ENCODE measurements at places on chromosomes 12 and 14.

- DNase-seq, result no peak
Observed at GRCh38 chr14:103961928-103962578, 19.7 kb upstream of the RD3L start.

DNA sequence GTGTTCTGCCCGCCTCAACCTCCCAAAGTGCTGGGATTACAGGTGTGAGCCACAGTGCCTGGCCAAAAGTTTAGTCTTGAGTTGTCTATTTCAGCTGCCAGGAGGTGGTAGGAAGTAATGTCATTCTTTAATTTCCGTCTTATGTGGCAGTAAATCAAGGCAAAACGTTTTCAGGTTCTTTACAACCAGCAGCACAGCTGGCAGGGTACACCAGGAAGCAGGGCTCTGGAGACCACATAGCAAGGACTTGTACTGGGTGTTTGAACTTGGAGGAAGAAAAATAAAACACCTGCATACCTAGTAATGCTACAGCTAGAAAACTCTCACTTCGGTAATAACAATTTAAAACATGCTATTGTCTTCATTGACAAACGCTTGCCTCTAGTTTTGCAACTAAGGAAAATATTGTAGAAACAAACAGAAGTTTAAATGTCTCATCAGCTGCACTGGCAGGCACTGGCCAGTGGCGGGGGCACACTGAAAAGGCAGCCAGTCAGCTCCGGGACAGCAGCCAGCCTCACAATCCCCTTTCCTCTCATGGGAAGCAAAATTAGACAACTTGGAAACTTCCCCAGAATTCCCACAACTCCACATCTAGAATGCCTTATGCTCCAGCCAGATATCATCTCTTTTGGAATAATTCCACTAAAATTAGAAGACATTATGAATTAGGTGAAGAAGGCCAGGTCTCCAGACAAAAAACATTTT is 72.2 kb downstream of the CLIP1 start:
- no peak for DNase-seq

DNA sequence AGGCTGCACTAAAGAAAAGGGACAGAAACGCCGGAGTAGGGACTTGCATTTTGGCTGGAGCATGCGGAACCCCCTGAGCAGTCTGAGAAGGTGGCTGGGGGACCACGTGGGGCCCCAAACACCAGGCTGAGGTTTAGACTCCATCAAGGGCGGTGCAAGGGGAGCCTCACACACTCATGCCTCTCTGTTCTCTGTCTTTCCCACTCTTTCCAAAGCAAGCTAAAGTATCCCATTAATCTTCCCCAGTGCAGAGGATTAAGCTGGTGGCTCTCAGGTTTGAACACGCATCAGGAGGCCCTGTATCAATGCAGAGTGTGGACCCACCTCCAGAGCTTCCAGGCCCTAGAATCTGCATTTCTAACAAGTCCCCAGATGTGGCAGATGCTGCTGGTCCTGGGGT is 13.5 kb downstream of the CCDC197 start:
- DNase-seq, result no peak

GRCh38 chr12:41193311-41193710 is 5.2 kb downstream of the PDZRN4 start:
- DNase-seq, result no peak

GRCh38 chr12:23699031-23699430 is 250.4 kb downstream of the SOX5 start:
- DNase-seq, result no peak

DNA sequence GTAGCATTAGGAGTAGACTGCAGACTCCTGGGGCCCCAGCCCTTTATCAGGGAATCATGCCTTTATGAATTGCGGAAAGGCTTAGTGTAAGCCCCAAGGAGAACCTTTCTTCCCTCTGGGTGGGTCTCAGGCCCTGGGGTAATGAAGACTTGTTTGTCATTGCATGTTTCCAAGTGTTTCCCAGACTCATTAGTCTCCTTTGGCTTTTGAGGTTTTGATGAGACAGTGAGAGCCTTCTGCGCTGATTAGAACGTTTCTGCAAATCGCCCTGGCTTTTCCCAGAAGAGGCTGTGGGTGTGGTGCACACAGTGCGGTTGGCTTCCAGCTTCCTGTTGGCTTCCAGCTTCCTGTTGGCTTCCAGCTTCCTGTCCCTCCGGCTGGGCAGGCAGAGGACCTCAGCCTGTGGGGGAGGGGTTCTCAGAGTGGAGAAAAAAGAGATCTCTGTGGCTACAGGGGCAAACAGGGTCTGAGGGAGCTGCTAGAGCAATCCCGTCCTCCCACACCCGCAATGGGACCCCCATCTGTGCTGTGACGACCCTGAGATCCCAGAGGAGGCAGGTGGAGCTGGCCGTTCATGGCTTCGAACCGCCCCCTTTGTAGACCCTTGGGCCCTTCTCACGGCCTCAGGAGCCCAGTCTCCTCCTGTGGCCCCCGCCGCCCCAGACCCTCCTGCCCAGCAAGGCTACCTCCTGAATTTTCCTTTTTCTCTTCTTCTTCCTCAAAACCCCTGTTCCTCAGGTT is 42.1 kb downstream of the GPR68 start:
- DNase-seq, result no peak

- no peak for DNase-seq
Observed at GRCh38 chr14:90483571-90483974, 86.7 kb downstream of the CALM1 start.

DNA sequence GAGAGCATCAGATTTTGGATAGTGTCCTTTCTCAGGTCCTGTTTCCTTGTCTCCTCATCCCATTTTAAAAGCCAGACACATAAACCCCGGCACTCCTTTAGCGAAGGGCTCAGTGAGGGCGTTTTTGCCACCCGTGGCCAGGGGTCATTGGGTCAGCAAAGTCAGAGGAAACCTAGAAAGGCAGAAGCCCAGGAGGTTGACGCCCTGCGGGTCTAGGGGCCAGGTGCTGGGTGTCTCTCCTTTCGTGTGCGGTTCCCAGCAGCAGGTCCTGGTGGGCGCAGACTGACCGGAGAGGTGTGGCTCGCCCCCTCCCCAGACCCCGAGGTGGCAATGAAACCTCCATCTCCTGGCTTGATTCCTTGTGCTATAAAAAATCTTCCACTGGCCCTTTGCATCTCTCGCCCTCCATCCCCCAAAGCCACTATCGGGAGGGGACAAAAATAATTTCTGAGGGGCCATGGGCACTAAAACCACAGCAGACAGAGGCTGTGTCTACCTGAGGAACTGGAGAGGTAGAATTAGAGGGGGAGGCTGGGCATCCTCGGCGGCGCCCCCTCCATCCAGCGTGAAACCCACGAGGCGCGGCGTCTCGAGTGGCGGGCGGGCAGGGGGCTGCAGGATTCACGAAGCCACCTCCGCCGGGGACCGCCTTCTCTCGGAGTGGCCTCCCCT is 858 bp upstream of the FRMD6 start:
- no peak for DNase-seq

DNA sequence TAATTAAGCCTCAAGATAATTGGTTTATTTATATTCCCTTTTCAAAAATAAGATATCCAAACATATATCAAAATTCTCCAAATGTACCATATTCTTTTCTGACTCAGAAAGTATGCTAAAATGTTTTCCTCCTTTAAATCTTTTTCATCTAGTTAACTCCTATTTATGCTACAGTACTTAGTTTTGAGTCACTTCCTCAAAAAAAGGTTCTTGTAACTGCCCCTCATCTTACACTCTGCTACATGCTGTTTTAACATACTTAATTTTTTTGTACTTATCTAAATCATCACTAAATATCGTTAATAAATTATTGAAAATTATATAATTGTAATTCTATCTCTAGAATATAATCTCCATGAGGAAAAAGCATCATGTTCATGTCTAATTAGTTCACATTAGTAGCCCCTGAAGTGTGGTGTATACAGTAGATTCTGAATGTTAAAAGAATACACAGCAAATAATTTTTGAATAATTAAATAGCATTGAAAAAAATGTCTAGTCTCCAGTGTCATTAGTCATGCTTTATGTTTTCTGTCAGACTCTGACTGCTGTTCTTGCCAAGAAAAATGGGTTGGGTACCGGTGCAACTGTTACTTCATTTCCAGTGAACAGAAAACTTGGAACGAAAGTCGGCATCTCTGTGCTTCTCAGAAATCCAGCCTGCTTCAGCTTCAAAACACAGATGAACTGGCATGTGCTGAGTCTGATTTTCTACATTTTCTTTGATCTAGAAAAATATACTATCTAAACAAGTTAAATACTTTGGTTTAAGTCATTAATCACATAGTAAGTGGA is 3.5 kb downstream of the KLRD1 start:
- no peak for DNase-seq

GRCh38 chr12:117502633-117503032 is 141.2 kb upstream of the NOS1 start:
- DNase-seq, result no peak

DNA sequence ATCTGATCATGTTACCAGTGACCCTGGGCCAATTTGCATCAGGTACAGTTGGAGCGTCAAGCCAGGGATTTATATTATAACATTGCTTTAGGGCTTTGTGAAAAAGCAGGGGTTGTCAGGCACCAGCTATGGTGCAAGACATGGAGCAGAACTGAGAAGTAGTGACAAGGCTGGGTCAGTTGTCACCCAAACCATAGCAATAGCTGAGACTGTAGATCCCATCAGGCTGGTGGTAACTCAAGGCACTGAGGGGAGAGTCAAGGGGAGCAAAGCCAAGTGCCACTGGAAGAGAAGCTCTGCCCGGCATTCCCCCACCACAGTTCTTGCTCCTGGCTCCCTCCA is 16.9 kb downstream of the BCL2L14 start:
- DNase-seq, result no peak

DNA sequence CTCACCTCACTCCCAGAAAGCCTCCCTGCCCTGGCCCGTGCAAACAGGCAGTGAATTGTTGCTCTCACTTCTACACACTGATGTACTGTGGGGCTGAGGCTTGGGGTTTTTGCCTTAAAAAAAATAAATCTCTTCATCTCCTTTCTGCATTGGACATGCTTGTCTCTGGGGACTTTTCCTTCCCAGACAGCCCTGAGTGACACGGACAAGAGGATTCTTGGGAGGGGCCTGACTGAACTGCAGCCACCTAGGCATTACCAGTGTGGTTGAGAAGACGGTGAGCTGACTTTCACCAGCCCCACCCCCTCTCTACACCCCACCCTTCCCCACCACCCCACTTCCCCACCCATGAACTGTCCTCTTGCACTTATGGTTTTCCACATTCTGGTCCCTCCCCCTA is 51.6 kb upstream of the PARP11 start:
- DNase-seq, result no peak

GRCh38 chr14:76126076-76126475 is 25.6 kb upstream of the GPATCH2L start:
- DNase-seq, result no peak

DNA sequence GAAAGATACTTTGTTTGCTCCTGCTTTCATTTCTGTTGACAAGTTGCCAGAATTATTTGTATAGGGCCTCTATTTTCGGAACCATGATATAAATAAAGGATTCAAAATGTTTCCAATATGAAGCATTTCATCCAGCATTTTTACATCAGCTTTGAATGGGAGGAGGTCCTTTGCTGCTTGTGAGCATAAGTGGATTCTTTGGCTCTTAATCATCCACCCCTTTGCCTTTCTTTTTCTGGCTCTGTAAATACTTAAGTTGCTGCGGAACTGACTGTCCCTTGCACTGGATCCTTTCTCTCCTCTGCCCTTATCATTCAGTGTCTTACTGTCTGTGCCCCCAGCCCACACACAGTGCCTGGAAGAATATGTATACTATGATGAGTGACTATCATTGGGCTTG is 357.3 kb upstream of the RGS6 start:
- DNase-seq, result no peak

- DNase-seq, result no peak
Observed at GRCh38 chr12:93056971-93057535, 128.0 kb upstream of the EEA1 start.

GRCh38 chr12:108995370-108995992 is 25.4 kb downstream of the SVOP start:
- DNase-seq, result no peak

GRCh38 chr14:105123064-105123665 is 45.4 kb downstream of the JAG2 start:
- DNase-seq, result no peak

GRCh38 chr12:127381043-127381668 is 885.8 kb upstream of the TMEM132C start:
- no peak for DNase-seq

- peak; percentile 44 for DNase-seq
Observed at GRCh38 chr12:92928421-92928961, 604 bp downstream of the EEA1 start.

DNA sequence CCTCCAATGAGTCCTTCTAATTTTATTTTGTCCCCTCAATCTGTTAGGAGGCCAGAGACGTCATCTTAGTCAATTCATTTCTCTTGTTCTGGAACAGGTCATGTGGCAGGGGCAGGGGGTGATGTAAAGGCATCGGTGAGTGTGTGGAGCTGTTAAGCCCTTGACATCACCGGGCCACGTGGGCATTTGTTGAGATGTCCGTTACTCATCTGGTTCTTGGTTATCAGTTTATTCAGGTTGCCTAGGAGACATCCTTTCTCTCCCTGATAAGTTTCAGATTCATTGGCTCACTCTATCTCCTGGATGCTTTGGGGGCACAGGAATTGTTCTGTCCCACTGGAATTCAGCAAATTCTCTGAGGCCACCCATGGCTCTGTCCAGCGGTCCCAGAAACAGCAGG is 33.6 kb upstream of the SEL1L start:
- DNase-seq, result no peak

- no peak for DNase-seq
Observed at GRCh38 chr12:91406920-91407341, 224.3 kb upstream of the DCN start.

DNA sequence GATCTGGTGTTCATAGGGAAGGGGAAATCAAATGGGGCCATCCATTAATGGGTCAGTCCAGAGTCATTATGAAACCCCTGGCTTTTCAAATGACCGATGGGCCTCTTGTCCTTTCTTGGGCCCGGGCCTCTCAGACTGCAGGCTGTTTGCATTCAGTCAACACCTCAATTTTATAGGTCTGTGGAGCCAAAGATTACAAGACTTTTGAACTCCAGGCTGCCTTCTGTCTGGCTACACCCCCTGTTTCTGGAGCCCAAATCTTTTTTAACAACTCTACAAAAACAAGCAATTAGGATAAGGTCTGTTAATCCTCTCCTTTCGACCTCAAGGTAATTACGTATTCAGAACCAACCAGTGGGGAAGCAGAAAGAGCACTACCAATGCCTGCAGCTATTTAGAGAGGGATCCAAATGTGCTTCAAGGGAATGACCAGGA is 35.6 kb downstream of the DUSP6 start:
- no peak for DNase-seq

DNA sequence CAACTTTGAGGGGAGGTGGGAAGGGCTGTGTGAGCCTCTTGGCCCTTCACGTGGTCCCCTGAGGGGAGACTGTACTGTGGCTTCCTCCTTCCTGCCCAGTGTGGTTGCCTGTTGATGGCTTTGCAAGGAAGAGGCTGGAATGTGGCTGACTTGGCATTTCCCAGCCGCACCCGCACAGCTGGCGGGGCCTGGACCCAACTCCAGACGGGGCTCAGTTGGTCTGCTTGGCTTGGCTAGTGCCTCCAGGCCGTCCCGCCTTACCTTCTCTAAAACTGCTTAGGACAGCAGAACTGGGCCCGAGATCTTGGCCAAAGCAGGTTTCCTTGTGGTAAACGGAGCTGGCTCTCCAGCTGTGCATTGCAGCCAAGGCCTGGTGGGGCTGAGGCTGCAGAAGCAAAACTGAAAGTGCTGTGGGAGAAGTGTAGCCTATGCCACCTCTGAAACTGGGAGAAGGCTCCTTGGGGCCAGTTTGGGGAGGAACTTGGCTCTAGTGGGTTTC is 139.5 kb downstream of the SMOC1 start:
- no peak for DNase-seq

Data from activated CD4-positive, alpha-beta T cell treated with anti-CD3 and anti-CD28 coated beads for 1 hour (primary cell).